K562 (cell line): ENCODE measurements at places on chromosomes 3 and 15.

GRCh38 chr15:50876989-50877360 lies 31.5 kb upstream of the AP4E1 start:
- DNase-seq: peak; percentile 90

DNA sequence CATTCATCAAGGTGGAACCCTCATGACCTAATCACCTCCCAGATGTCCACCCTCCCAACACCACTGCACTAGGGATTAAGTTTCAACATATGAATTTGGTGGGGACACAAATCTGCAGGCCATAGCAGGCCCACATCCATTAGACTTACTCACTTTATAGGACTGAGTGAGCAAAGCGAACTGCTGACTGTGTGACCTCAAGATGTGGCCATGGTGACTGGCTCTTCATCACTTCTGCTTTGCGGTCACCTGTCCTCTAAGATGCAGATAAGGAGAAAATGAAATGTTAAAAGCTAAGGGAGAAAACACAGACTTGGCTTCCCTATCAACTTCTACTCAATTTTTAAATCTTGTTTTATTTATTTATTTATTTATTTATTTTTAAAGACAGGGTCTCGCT lies 14.5 kb upstream of the DCP1A start:
- DNase-seq: no peak

DNA sequence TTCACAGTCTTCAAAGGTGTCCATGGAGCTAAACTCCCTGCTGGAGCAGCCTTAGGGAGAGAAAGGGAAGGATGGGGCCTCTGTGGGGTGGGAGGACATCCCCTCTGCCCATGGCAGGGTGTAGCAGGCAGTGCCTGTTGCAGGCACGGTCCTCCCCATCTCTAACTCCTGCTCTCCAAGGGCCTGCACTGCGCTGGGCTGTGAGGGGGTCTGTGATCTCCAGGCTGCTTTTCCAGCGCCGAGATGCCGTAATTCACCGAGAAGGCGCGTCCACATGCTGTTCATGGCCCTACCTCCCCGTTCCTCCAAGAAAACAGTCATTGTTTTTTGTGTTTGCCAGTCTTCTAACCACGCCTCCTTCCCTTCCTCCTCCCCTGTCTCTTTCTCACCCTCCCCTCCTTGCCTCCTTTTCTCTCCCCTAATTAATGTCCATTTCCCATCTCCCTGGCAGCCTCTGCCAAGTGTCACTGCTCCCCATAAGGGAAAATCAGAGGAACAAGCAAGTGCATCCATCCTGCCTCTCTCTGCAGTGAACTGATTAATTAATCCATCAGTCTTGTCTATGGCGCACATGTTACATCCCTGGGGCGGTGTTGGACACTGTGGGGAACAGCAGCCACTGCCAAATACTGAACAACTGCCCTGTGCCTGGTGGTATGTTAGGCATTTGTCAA lies 17.7 kb upstream of the LAMP3 start:
- no peak for DNase-seq

GRCh38 chr3:8733332-8734094 lies at the start of gene CAV3:
CAV3 (plus strand) TSS chr3:8733802; CDS start chr3:8733877, 75 bp downstream.
- DNase-seq: no peak

DNA sequence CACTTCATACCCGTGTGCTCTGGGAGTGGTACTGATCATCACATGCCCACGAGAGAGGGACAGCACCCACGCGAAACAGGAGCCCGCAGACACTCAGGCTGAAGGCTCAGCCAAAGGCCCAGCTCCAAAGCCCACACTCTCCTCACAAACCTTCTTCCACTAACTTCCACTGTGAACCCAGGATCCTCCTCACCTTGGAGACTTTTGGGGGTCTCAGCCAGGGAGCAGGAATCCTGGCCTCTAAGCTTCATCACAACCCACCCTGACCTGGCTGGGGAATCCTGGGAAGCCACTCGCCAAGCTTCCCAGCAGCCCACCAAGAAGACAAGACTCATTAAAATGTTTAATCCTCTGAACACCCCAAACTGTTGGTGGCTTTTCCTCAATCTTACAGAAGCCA lies 421.2 kb downstream of the OCA2 start:
- DNase-seq: no peak

- DNase-seq: no peak
Measured at GRCh38 chr3:192731233-192731632, 3.9 kb upstream of the FGF12 start.

DNA sequence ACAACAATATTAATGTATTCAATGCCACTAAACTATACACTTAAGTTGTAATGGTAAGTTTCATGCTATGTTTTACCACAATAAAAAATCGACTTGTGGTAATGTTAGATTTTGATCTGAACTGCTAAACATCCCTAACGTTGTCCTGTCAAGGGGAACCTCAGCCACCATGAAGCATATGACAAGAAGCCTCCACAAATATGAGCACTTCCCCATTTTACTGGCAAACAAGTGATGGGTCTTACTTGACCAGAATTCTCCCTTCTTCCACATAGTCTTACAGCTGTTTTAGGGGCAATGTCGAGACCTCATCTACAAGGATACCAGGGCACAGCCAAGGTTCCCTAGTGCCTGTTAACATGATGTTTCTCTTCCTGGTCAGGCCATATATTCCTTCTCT lies 124.2 kb upstream of the ABI3BP start:
- DNase-seq: no peak

GRCh38 chr3:107810171-107811071 lies 280.4 kb downstream of the CD47 start:
- no peak for DNase-seq

- DNase-seq: no peak
Measured at GRCh38 chr3:78015856-78016255, 976.0 kb downstream of the ROBO2 start.

DNA sequence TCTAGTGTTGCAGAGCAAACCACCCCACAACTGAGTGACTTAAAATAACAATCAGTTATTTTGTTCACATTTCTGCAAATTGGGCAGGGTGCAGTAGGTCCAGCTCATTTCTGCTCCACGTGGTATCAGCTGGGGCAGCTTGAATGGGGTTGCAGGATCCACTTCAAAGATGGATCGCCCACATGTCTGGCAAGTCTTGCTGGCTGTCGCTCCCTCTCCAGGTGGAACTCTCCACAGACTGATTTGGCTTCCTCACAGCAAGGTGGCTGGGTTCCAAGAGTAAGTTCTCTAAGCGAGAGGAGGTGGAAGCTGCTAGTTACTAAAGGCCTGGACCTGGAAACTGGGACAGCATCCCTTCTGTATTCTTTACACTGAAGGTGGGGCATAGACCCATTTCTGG lies 213.3 kb downstream of the SLC9A9 start:
- no peak for DNase-seq

- DNase-seq: no peak
Measured at GRCh38 chr15:39413558-39413957, 167.3 kb upstream of the THBS1 start.

- no peak for DNase-seq
Measured at GRCh38 chr3:64150623-64151207, 74.6 kb downstream of the PRICKLE2 start.

DNA sequence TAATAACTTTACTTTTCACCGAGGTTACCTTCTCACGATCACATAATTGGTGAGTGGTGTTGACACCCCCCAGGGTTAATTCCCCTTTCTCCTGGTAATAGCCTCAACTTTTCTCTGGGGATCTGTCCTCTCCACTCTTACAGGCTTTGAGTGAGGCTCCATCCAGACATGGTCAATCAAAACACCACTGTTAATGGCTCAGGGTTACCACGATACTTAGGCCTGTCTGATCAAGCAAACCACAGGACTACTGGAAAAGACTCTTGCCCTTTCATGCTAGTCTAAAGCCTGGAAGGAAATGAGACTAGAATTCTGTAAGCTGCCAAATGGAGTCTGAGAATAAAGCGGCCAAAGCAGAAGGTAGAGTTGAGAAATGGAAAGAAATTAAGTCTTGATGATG lies 56.5 kb upstream of the STT3B start:
- no peak for DNase-seq

DNA sequence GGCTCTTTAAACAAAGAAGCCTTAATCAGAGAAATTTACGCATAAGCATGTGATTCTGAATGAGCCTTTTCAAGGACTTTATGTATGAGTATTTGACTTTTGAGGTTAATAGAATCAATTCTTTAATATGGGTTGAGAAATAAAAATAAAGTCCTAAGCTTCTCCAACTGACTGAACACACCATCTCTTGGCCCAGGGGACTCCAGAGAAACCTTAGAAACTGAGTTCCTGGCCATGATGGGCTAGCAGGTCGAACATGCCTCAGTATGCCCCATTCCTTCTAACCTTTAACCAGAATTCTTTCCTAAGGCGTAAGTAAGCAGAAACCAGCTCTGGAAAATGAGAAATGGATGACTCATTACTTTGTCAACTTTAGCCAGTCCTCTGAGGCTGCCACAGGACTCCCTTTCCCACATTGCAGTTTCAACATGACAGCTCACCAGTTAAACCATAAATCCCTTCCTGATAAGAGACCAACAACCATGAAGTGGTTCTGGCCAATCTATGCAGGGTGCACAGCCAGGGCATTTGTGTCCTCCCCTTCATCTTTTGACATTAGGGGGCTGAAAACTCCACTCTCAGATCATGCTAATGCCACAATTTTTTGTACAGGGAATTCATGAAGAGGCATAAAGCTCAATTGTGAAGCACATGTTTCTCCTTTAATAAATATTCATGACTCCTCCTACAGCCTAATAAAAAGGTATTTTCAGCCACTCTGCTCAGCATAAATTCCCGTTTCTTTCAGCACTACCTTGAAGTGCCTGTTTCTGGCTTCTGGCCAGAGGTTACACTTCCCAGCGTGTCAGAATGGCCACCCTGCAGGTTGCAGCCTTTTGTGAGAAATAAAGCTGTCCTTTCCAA lies 33.3 kb downstream of the TM4SF18 start:
- peak; percentile 23 for DNase-seq
